MG63 (cell line): ENCODE measurements at places on chromosomes 16 and 17.

DNA sequence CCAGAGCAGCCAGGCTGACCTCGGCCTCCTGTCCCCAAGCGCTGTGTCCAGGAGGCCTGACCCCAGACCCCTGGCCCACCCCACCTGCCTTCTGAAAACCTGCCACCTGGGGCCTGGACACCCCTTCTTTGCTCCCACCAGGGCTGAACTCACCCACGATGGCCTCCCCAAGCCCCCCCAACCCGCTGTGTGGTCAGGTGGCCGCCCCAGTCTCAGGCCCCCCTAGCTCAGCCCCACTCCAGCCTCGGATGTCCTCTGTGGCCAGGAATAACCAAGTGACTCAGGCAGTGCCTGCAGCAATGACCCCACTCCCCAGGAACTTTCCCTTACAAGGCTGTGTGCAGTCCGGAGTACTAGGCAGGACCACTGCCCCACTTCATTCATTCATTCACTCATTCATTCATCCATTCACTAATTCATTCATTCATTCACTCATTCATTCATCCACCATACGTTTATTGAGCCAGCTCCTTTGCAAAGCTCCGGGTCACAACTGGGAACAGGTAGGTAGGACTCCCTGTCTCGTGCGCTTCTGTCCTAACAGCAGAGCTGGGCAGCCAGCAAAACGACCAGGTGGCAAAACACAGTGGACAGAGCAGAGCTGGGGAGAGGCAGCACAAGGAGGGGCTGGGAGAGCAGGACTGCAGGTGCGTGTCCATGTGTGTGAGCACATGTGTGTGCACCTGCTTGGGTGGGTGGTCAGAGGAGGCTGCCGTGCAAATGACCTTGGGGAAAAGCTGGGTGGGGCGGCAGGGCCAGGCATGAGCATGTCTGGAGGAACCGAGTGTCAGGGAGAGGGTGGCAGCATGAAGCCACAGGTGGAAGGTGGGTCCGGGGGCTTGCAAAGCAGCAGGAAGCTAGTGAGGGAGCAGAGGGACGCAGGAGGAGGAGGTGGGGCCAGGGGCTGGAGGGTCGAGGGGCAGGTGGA, 75.8 kb upstream of the CBX4 start:
- no peak for DNase-seq

DNA sequence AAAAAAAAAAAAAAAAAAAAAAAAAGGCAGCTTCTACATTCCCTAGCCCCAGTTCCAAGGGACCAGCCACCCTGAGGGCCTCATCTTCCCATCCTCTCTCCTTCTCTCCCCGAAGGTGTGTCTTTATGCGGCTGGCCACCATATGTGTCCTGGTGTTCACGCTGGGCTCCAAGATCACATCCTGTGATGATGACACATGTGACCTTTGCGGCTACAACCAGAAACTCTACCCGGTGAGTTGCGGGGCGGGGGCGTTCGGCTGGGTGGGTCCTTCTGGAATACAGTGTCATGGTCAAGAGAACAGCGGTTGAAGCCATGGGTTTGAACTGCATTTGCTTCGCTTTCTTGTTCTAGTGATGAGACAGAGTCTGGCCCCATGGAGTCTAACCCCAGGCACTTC, 22.6 kb upstream of the COQ7 start:
- no peak for DNase-seq

DNA sequence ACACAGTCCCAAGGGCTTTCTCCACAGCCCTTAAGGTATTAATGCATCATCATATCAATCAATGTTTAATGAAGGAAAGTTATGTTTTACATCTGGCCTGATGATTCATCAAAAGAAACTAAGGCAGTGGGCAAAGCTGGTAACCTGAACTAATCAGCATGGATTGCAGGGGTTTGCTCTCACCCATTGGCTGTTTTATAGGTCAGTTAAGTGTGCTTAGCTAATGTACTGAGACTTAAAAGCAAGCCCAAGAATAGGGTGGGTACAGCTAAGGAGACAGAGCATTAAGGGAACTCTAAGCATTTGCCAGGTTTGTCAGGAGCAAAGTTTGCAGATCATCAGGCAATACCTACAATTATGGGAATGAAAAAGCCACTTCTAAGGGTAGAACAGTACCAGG, 1247.6 kb downstream of the CDH8 start:
- DNase-seq, result no peak

DNA sequence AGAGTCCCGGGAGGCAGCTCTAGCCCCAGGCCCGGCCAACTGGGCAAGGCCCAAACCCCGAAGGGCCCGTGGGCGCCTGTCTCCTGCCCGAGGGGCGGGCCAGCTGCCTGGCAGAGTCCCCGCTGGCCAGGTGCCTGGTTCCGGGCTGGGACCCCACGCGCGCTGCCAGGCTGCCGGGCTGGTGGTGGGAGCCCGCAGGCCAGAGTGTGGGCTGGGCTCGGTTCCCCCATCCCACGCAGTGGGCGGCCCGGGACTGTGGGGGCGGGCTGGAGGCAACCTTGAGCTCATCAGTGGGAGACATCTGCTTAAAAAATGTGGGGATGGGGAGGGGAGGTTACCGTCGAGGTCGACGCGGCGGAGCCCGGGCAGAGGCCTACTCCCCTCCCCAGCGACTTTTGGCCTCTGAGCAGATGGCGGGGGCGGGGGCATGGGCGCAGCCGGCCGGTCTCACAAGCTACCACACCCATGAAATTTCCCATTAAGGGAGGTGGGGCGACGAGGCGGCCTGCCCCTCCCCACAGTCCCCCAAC, 176.4 kb upstream of the GSE1 start:
- DNase-seq, result no peak

- peak; percentile 62 for DNase-seq
Observed at GRCh38 chr16:57245472-57246113, 534 bp downstream of the ARL2BP start.

DNA sequence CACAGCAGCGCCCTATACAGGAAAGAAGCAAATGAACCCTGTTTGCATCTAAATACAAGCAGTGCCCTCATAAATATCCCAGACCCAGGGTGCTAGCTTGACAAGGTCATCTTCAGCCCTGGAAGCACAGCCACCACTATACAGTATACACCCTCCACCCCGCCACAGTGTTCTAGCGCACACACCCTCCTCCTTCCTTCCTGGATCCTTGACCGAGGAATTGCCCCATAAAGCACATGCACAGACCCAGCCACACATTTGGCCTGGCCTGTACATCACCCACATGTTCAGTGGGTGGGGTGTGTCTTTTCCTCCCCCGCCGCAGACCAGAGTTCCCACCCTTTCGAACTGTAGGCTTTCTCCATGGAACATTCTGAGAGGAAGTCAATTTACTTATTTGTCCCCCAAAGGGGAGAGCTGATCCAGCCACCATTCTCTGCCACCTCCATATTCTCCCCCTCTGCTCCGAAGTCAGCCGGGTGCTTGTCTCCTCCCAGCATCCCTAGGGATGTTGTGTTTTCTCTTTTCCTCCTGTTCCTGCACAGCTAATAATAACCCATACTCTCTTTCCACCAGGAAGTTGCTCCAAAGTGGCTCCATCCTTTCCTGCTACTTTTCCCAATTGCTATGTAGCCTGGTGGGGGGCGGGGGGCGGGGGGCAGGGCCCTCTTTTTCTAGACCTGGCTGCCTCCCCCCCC, 6.6 kb downstream of the ABI3 start:
- DNase-seq, result no peak

- no peak for DNase-seq
Observed at GRCh38 chr17:33927732-33928133, 327.4 kb upstream of the CCL2 start.

- peak; percentile 14 for DNase-seq
Observed at GRCh38 chr17:39404542-39405378, 3.3 kb upstream of the FBXL20 start.

- no peak for DNase-seq
Observed at GRCh38 chr17:9728005-9728404, 63.4 kb downstream of the DHRS7C start.

DNA sequence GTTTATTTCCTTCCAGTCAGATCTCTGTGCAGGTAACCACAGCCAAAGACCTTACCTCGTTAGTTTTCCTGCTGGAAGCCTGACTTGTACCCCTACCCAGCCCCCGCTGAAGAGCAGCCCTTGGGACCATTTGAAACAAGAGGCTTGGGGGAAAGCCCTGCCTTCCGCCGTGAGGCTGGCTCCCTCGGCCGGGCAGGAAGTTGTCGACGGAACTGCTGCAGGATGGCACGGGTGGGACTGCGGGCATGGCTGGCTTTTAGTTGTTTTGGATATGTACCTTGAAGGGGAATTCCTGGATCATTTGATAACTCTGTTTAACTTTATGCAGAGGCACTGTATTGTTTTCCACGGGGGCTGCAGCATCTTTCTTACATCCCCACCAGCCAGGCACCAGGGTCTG, 49.0 kb upstream of the ENDOV start:
- DNase-seq, result no peak
